ENCODE measurements at places on chromosomes 2 and 18. TPM values are rescaled to one million over a fixed set of nuclear protein-coding genes. Genes with fewer than 3 reads are reported as not detected.

Gene CHRNG
- total RNA-seq: not detected

- peak overlapping the region; percentile 70 for H3K4me3 ChIP-seq
- H3K27ac ChIP-seq: peak overlapping the region; percentile 43
- DNase-seq: no peak
- H3K27me3 ChIP-seq: peaks cover 83% of the 10 kb centered on the region
These were observed 1.8 kb downstream of the IGFBP5 start for GRCh38 chr2:216693414-216694080.

DNA sequence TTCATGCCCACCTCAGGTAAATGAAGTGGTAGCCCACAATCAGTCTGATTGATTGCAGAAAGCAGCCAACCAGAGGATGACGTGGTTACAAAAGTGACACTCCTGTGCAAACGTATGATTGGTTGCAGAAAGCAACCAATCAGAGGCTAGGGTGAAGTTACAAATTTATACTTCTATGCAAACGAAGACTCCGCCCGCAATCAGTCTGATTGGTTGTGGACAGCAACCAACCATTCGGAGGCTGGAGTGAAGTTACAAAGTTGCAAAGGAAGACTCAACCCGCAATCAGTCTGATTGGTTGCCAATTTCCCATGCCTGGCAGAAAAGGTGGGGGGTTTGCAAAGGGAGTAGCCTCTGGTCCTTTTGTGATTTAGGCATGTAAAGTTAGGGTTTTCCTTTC, 4.0 kb upstream of the SLC3A1 start:
- H3K4me3 ChIP-seq: no peak overlapping the region
- no peaks in the 10 kb centered on the region for H3K4me1 ChIP-seq
- no peaks in the 10 kb centered on the region for H3K36me3 ChIP-seq
- DNase-seq: no peak

- no peak for DNase-seq
- no peak overlapping the region for H3K4me3 ChIP-seq
- no peaks in the 10 kb centered on the region for H3K4me1 ChIP-seq
- H3K36me3 ChIP-seq: no peaks in the 10 kb centered on the region
These were observed 818.2 kb downstream of the SATB2 start for GRCh38 chr2:198639580-198639979.

- no peaks in the 10 kb centered on the region for H3K4me1 ChIP-seq
- H3K27me3 ChIP-seq: peaks cover 1% of the 10 kb centered on the region
- H3K27ac ChIP-seq: no peak overlapping the region
- no peak for DNase-seq
These were observed 314.4 kb upstream of the ZEB2 start for GRCh38 chr2:144834363-144834762.

DNA sequence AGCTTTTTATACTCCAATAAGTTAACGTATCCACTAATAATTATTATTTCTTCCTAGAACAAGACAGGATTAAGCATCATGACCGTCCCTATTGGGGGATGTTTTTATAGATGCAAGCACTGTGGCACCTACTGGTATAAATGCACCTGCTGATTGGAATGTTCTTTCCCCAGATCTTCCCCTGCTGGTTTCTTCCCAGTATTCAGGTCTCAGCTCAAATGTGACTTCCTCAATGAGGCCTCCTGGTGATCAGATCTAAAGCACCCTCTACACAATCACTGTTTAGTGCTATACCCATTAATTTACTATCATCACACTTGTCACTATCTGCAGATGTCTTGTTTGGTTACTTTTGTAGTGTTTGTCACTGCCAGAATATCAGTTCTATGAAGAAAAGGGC, 3.9 kb upstream of the TYMS start:
- peaks cover 40% of the 10 kb centered on the region for H3K4me1 ChIP-seq
- H3K27ac ChIP-seq: no peak overlapping the region
- H3K4me3 ChIP-seq: no peak overlapping the region

GRCh38 chr2:48738806-48739205, 16.7 kb downstream of the LHCGR start:
- no peaks in the 10 kb centered on the region for H3K27me3 ChIP-seq
- H3K4me1 ChIP-seq: no peaks in the 10 kb centered on the region
- no peaks in the 10 kb centered on the region for H3K36me3 ChIP-seq
- DNase-seq: no peak
- no peak overlapping the region for H3K27ac ChIP-seq
- H3K4me3 ChIP-seq: no peak overlapping the region

Gene UGT1A8
- total RNA-seq: not detected

DNA sequence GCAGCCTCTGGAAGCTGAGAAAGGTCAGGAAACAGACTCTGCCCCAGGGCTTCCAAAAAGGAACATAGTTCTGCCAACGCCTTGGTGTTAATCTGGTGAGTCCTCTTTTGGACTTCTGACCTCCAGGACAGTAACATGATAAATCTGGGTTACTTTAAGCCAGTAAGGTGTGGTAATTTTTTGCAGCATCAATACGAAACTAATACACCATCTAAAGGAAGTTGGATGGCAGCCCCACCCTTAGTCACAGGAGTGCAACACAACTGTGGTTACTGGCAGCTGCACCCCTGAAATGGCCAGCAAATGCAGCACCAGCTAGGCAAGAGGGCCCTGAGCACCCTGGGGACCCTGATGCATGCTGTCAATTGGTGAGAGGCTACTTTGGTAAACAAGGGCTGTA, 25.8 kb downstream of the CREG2 start:
- DNase-seq: peak; percentile 60
- peaks cover 13% of the 10 kb centered on the region for H3K27me3 ChIP-seq
- peaks cover 46% of the 10 kb centered on the region for H3K4me1 ChIP-seq

- no peaks in the 10 kb centered on the region for H3K27me3 ChIP-seq
- H3K4me3 ChIP-seq: no peak overlapping the region
- peaks cover 2% of the 10 kb centered on the region for H3K4me1 ChIP-seq
- DNase-seq: no peak
These were observed 66.2 kb downstream of the HS1BP3 start for GRCh38 chr2:20584399-20585358.

- H3K4me3 ChIP-seq: no peak overlapping the region
- H3K36me3 ChIP-seq: no peaks in the 10 kb centered on the region
- H3K27ac ChIP-seq: no peak overlapping the region
- H3K4me1 ChIP-seq: no peaks in the 10 kb centered on the region
These were observed 579.3 kb downstream of the PIK3C3 start for GRCh38 chr18:42534313-42534712.

DNA sequence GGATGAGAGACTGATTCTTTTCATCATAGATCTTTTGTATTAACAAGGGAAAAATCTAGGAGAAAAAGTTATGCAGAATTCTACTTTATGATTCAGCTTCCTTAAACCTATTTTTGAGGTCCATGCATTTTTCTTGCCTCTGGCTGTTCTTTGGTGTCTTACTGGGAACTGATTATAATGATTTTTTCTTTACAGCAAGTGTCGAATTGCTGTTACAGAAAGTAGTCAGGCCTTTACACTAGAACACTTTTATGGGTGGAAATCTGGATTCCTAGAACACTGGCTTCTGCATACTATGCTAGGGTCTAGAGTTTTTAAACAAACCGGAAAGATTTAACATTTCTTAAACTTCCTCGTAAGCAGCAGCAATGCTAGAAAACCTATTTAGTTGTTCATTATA, 302.6 kb downstream of the NUP35 start:
- no peak for DNase-seq
- no peaks in the 10 kb centered on the region for H3K27me3 ChIP-seq
- no peak overlapping the region for H3K27ac ChIP-seq
- no peaks in the 10 kb centered on the region for H3K4me1 ChIP-seq
- no peak overlapping the region for H3K4me3 ChIP-seq

Gene CYP27A1
- total RNA-seq: 0.08 TPM

Gene CIB4
- total RNA-seq: not detected

- no peak overlapping the region for H3K4me3 ChIP-seq
- H3K27ac ChIP-seq: no peak overlapping the region
- H3K27me3 ChIP-seq: peaks cover 2% of the 10 kb centered on the region
These were observed 7.6 kb upstream of the PLB1 start for GRCh38 chr2:28488083-28488830.

DNA sequence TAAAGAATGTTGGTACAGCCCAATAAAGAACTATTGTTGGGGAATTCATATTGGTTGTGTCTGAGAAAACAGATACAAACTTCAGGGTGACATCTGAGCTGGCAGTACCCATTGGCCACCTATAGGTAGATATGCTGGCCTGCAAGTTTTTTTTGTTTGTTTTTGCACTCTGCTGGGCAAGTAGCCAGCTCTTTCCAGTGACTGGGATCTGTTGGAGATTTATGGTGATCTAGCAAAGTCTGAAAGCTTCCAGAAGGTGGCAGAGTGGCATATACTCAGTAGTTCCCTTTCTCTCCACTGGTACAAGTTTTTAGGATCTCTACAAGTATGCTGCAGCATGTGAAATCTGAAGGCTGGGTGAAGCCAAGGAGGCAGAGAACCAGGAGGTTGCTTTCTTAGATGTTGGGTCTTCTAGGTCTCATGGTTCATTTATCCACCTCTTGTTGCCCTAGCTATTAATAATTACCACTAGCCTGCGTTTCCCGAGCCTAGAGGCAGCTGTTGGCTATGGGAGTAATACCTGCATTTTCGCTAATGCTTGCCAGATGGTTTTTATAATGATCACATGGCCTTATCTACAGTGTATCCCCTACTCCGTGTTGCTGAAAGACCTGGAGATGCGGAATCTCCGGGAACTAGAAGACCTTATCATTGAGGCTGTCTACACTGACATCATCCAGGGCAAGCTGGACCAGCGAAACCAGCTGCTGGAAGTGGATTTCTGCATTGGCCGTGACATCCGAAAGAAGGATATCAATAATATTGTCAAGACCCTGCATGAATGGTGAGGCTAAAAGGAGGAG, 9.5 kb downstream of the COPS7B start:
- no peaks in the 10 kb centered on the region for H3K27me3 ChIP-seq
- no peaks in the 10 kb centered on the region for H3K4me1 ChIP-seq
- DNase-seq: no peak
- peaks cover 28% of the 10 kb centered on the region for H3K36me3 ChIP-seq
- H3K4me3 ChIP-seq: no peak overlapping the region

- H3K36me3 ChIP-seq: no peaks in the 10 kb centered on the region
- H3K27ac ChIP-seq: no peak overlapping the region
- H3K4me1 ChIP-seq: no peaks in the 10 kb centered on the region
- H3K4me3 ChIP-seq: no peak overlapping the region
- peaks cover 10% of the 10 kb centered on the region for H3K27me3 ChIP-seq
These were observed 425.8 kb upstream of the POU3F3 start for GRCh38 chr2:104428155-104428554.

Gene NOP58
- 104 TPM for total RNA-seq

GRCh38 chr2:111250448-111251030, 129.8 kb downstream of the BCL2L11 start:
- H3K4me1 ChIP-seq: no peaks in the 10 kb centered on the region
- no peak for DNase-seq
- H3K4me3 ChIP-seq: no peak overlapping the region
- H3K27me3 ChIP-seq: no peaks in the 10 kb centered on the region
- H3K27ac ChIP-seq: no peak overlapping the region
- peaks cover 29% of the 10 kb centered on the region for H3K36me3 ChIP-seq

GRCh38 chr2:16181741-16182090, 241.4 kb downstream of the MYCN start:
- H3K36me3 ChIP-seq: no peaks in the 10 kb centered on the region
- DNase-seq: no peak
- no peaks in the 10 kb centered on the region for H3K27me3 ChIP-seq
- H3K4me1 ChIP-seq: no peaks in the 10 kb centered on the region
- no peak overlapping the region for H3K4me3 ChIP-seq
- no peak overlapping the region for H3K27ac ChIP-seq

DNA sequence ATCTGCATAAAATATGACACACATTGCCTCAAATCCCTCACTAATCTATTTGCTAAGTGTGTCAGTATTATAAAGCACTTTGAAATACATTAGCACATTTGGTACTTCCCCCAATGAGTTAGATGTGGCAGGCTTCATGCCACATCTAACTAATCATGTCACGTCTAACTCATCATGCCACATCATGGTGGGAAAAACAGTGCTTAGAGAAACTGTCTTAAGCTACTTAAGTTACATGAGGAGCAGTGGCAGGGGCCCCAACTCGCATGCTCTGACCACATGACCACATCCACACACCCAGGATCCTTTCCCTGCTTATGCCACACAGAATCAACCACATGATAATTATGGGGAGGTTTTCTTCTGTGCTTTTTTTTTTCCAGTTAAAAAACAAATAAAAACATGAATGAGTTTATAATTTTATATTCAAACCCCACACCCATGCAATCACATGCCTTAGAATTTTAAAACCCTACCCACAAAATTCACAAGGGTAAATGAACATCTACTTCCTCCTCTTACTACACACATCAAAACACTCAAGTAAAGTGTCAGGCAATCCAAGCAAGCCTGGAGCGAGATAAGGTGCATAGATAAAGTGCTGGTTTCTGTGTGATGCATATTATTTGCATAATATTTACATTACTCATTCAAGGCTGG, 1.6 kb downstream of the ABCA12 start:
- no peaks in the 10 kb centered on the region for H3K4me1 ChIP-seq
- no peaks in the 10 kb centered on the region for H3K36me3 ChIP-seq

GRCh38 chr2:69642709-69643601, 584 bp downstream of the AAK1 start:
- DNase-seq: peak; percentile 64
- H3K27ac ChIP-seq: peak overlapping the region; percentile 93
- no peaks in the 10 kb centered on the region for H3K27me3 ChIP-seq
- peaks cover 61% of the 10 kb centered on the region for H3K4me1 ChIP-seq
- H3K36me3 ChIP-seq: peaks cover 50% of the 10 kb centered on the region

- no peak for DNase-seq
- H3K4me3 ChIP-seq: no peak overlapping the region
- peaks cover 5% of the 10 kb centered on the region for H3K36me3 ChIP-seq
- no peak overlapping the region for H3K27ac ChIP-seq
- H3K4me1 ChIP-seq: no peaks in the 10 kb centered on the region
These were observed 188.2 kb downstream of the LDLRAD4 start for GRCh38 chr18:13406736-13407135.

Gene IL36RN
- total RNA-seq: not detected

- H3K4me3 ChIP-seq: no peak overlapping the region
- DNase-seq: no peak
- peaks cover 13% of the 10 kb centered on the region for H3K27me3 ChIP-seq
- H3K27ac ChIP-seq: no peak overlapping the region
- no peaks in the 10 kb centered on the region for H3K36me3 ChIP-seq
These were observed 83.7 kb upstream of the SPATS2L start for GRCh38 chr2:200222791-200223190.

Gene RBFA
- total RNA-seq: 24.2 TPM

Gene IDH1
- 27.3 TPM for total RNA-seq

Gene KIDINS220
- total RNA-seq: 36.3 TPM

DNA sequence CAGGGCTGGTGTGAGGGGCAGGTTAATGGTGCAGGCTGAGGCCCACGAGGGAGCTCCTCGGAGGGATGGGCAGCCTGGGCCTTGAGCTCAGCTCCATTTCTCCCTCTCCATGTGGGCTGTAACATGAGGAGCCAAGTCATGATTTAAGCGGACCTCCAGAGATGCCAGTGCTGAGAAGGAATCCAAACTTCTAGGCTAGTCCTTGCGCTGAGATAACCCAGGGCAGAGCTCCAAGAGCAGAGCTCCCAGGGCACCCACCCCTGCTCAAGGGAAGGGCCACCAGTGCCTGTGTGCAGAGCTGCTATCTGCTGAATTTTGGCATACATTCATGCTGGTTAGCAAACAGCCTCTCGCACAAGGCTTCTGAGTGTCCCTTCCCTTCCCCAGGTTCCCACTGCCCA, 95.1 kb downstream of the MRO start:
- H3K36me3 ChIP-seq: no peaks in the 10 kb centered on the region
- H3K27ac ChIP-seq: no peak overlapping the region
- no peak for DNase-seq
- H3K27me3 ChIP-seq: peaks cover 4% of the 10 kb centered on the region
- no peaks in the 10 kb centered on the region for H3K4me1 ChIP-seq

Data from activated CD4-positive, alpha-beta T cell treated with anti-CD3 and anti-CD28 coated beads, Interleukin-2, amount 10 ng/mL, durations not matched to agents 7 days and 5 days (primary cell).